GM10248 (cell line): ENCODE measurements at places on chromosomes 6 and 20.
A peak's percentile ranks its signal among the peaks of the same experiment; 100 is the strongest.

GRCh38 chr20:40692240-40693011 is 3.4 kb upstream of the MAFB start:
- no peak for DNase-seq

DNA sequence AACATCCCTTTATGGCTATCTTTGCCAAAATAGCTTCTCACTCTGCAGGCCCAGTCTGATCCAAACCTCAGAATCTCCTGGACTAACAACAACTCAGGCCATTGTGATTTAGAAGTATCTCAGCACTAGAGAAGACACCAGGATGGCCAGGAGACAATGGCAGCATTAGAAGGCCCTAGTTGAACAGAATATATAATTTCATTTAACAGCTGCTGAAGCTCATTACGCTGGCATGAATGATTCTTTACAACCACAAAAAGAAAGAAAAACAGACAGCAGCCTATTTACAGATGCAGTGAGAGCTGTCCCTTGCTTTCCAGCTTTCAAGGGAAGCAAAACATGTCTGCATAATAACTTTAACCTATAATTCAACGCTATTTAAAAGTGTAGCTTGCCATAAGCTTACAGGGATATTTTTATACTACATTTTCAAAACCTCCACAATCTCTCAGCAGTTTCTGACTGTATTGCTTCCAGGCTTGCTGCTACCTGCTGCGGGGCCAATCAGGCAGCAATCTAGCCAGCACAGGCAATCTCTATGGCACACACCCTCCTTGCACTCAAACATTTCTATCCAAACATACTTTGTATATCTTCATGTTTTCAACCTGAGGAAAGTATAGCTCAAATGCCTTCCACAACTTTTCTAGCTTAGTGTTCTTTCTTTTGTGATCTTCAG is 107.3 kb downstream of the OGFRL1 start:
- DNase-seq = no peak

DNA sequence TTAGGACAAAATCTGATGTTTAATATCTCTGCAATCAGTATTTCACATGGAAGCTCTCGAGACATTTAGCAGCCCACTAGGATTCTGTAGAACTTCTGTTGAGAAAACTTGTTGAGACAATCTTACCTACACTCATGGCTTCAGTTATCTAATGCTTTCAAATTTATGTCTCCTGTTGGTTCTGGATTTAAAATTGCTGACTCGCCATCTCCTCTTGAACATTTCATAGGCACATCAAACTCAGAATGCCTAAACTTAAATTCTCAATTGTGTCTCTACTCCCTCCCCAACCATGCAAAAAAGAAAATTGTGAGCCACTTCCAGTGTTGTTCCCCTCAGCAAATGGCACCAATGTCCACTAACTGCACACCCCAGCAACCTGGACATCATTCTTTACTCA is 142.5 kb upstream of the AHI1 start:
- no peak for DNase-seq

DNA sequence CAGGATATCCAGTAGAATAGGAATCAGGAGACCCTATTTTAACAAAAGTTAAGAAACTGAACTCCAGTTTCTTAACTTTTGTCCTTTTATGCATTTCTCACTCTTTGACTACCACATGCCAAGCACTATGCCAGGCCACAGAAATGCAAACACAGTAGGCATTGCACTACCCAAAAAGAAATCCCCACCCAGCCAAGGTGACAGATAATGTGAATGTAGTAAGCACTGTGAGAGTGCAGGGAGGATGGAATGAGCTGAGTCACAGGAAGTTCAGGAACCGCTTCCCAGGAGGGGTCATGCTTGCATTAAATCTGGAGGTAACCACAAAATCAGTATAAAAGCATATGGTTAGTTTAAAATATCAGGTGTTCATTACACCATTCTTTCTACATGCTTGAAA is 20.1 kb upstream of the FAM83C start:
- no peak for DNase-seq

DNA sequence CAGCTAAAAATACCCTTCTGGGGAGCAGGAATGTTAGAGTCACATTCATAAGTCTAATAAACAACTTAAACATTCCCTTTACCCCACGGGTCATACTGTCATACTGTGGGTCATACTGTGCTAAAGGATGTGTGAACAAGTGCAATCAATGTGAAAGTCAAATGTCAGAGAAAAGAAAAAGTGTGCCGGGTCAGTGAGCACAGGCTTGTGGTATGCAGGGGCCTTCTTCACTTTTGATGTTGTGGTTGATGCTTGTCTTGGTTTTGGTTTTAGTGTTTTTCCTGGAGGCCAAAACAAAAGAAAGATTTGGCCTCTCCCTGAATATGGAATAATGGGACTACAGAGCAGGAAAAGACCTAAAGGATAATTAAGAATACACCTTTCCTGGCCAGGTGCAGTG is 267.9 kb upstream of the PLN start:
- peak; percentile 55 for DNase-seq

DNA sequence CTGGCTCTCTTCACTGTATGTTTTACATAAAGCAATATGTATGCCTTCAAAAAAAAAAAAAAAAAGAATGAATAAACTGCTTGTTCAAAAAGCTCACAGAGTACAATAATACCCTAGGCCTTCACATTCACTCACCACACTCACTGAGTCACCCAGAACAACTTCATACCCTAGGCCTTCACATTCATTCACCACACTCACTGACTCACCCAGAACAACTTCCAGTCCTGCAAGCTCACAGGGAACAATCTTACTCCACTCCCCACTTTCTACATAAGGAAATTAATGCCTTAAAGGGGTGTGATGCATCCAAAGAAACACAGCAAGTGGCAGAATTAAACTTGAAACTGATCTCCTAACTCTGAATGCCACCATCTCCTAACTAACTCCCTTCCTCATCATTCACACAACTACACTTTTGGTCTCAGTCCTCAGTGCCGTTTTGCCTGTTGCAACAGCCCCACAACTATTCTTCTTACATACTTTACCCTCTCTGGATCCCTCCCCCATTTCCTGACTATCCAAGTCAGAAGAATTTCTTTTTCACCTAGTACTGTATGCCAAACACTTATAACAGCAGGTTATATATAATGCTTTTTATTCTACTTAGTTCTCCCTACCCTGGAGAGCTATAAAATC is 34.2 kb downstream of the NHSL1 start:
- no peak for DNase-seq

DNA sequence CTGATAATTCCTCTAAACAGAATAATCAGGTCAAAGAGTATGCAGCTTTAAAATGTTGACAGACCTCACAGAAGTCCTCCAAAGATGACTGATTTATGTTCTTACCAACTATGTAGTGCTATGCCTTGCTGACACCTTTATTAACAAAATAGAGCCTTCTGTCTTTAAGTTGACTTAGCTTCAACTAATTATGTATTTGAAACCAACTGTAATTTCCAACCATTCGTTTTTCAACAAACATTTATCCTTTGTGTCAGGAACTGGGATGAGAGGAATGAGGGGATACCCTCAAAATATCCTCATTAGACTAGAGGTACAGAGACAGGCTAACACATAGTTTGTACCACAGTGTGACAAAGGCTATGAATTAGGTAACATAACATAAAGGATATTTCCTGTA is 186.2 kb upstream of the ZNF217 start:
- DNase-seq = no peak

DNA sequence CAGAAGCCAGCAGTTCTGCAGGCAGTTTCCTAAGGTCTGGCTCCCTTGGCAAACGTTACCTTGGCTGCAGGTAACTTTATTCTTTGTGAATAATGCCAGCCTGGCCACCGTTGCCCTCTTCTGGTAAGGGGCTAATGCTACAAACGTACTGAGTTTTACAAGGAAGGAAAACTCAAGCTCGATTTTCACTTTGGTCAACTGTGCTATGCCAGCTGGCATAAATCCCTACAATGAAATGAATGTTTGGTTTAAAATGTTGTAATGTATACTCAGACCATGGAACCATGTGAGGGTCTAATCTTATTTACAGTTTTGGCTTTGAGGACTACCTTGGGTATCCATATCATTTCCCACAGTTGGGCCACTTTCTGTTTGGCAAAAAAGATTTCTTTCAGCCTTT is 101.4 kb downstream of the SLX4IP start:
- no peak for DNase-seq

GRCh38 chr6:159935065-159935464 is 33.8 kb upstream of the IGF2R start:
- no peak for DNase-seq

DNA sequence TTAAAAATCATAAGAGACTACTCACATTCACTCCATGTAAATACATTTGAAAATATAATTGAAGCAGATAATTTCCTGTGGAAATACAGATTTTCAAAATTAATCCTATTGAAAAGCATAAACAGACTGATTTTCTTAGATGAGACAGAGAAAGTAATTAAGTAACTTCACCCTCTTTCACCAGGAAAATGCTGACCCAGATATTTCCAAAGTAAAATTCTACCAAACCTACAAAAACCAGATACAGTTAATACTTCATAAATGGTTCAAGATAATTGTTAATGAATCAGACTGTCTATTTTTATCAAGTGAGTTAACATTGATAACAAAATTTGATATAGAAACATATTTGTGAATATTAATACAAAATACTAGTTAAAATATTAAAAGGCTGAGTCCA is 233.5 kb upstream of the KHDRBS2 start:
- DNase-seq = no peak

DNA sequence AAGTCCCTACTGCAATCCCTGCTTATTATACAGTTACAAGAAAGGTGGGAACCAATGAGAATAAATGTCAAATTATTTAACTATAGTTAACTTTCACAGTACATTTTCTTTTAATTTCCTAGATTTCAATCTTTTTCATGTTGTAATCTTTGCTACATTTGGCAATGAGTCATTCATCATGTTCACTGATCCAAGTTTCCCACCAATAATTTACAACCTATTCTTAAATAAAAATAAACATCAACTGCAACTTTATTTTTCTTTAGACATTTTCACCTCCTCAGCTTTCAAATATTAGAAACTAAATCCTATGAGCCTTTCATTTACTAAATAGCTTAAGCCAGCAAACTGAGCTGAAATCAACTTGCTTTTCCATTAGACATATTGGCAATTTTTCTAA is 541.3 kb upstream of the BTBD3 start:
- no peak for DNase-seq

DNA sequence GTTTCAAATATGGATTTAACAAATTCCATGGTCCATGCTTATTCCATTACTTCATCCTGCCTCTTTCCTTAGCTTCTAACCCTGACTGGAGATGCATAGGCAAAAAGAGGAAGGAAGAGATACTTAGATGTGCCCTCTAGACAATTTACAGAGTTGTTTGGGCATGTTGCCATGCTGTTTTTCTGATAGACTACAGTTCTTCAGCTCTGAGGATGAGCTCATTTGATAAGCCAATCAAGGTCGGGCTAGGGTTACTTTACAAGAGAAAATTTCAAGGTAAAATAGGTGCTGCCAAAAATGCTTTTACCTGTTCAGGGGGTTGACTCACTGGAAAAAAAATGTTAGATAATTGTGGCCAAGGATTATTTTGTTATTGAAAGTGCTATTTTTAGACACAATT is 5.9 kb downstream of the HCRTR2 start:
- DNase-seq = no peak

- DNase-seq = peak; percentile 70
Observed at GRCh38 chr6:27518881-27519795, 46.2 kb upstream of the ZNF184 start.
